ENCODE measurements at places on chromosomes 5 and 9.

- no peak for DNase-seq
Observed at GRCh38 chr9:107142896-107143603, 140.0 kb upstream of the RAD23B start.

- DNase-seq = peak; percentile 96
Observed at GRCh38 chr9:92295827-92296258, 2.3 kb upstream of the IARS1 start.

DNA sequence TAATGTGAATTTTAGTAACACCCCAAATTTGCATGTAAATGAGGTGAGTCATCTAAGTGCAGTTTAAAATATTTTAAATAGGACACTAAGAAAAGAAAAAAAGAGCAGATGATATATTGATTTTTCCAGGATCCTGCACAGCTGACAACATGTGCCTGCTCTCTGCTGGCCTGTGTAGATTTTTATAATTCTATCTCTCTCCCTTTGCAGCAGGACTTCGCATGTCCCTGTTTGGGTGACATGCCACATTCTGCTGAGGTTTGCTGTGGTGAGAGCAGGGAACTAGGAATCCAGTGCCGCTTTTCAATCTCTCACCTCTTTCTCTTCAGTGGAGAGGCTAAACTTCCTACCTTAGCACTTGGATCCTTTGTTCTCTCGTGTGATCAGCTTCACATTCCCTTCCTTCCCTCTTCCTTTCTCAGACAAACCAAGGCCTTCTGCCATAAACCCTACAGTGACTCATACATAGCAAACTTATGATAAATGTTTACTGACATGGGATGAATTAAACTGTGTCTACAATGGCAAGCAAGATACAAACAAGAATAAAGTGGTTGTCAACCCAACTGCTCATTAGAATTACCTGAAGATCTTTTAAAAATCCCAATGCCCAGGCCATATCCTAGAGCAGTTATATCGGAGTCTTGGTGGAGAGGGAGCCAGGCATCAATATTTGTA is 198.8 kb upstream of the EFNA5 start:
- DNase-seq = no peak

- DNase-seq = no peak
Observed at GRCh38 chr5:172501708-172502320, 47.5 kb upstream of the SH3PXD2B start.

DNA sequence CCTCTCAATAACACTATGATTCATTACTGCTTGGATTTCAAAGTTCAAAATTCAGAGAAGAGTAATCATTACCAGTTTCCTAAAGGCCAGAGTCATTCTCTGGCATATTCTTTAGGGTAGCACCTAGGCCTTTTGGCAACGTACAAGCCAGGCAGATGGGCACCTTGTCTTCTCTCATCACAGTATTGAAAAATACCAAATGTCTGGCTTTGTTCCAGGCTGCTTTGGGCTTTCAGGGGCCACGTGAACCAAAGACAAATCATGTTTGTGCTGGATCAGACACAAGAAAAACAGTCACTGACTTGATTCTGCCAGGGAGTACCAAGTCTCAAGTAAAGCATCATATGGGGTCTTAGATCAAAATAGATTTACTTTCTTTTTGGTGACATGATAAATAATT is 15.5 kb downstream of the MEGF9 start:
- no peak for DNase-seq

- DNase-seq = peak; percentile 64
Observed at GRCh38 chr9:136372561-136373299, 739 bp downstream of the CARD9 start.

DNA sequence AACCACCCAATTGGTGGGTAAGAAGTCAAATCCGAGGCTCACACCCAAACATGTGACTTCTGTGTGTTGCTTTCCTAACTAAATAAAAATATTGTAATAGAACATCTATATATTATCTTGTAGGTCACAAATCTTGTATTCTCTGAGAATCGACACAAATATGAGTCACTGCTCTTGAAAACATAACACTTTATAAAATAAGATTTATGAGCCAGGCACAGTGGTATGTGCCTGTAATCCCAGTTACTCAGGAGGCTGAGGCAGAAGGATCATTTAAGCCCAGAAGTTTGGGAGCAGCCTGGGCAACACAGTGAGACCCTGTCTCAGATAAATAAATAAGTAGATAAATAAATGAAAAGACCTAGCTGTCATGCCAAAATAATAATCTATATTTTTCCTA is 624.1 kb downstream of the ANXA1 start:
- no peak for DNase-seq

GRCh38 chr9:130425741-130426466 is 18.9 kb upstream of the ASS1 start:
- DNase-seq = no peak

DNA sequence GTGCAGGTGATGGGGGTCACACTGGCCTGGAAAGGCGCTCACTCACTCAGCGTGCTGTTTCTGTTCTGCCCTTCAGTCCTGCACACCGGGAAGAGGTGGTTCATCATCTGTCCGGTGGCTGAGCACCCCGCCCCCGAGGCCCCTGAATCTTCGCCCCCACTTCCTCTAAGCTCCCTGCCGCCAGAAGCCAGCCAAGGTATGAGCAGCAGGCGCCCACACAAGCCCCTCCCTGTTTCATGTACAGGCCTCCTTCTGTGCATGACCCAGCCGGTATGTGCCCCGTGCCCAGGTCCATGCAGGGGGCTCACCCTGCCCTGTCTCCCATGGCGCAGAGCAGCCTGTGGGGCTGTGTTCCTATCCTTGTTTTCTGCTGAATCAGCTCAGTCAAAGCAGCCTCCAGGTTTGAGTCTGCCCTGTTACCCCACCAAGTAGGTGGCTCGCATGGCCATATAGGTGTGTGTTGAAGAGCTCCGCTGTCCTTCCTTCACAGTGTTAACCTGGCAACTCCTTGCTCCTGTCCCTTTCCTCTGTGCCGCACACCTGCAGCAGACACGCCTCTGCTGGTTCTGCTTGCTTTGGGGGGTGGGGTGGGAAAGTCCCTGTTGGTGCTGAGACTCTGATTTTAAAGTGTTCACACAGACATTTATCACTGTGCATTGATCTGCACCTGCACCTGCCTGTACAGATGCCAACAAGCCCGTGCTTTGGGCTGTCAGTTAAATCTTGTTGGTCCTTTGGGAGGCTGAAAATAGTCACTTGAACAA is 84.8 kb downstream of the WNK2 start:
- no peak for DNase-seq

GRCh38 chr5:54388811-54389210 is 66.7 kb upstream of the HSPB3 start:
- no peak for DNase-seq

- DNase-seq = no peak
Observed at GRCh38 chr5:108654051-108654450, 93.6 kb upstream of the FER start.

DNA sequence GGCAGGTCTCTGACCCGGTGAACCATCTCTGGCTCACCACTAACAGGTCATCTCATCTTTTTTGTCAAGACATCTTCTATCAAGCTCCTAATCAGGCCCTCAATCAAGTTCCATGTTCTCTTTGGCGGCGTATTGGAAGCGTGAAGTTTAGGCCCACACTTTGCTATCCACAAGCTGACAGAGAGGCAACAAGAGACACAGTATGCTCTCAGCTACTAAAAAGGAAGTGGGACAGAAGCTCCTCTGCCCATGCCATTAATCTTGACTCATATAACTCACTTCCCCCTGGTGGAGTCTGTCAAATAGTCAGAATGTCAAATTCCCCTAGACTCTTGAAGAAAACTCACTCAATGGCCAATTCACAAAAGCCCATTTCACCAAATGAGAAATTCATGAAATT is 77.6 kb upstream of the TMC1 start:
- no peak for DNase-seq

DNA sequence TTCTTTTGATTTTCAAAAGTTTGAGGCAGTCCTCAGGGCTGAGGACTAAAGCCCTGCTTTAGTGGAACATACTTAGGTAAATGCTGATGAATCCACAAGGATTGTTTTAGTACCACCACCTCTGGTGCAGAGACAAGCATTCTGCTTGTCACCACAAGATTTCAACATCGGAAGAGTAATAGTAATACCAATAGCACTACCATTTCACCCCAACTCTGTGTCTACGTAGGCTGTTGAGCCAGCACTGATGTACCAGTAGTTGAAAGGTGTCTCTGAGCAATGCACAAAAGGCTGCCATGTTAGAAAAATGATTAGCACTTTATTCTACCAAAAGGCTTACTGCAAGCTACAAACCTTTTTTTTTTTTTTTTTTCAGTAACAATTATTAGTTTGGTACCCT is 213.2 kb upstream of the SLC24A2 start:
- no peak for DNase-seq

GRCh38 chr5:124410539-124411488 is 335.6 kb downstream of the ZNF608 start:
- DNase-seq = no peak

GRCh38 chr9:72649127-72649442 is 127.7 kb downstream of the TMC1 start:
- no peak for DNase-seq

- no peak for DNase-seq
Observed at GRCh38 chr5:124570285-124571035, 176.0 kb downstream of the ZNF608 start.

- DNase-seq = peak; percentile 19
Observed at GRCh38 chr9:103789686-103790085, 304.4 kb upstream of the SMC2 start.

- DNase-seq = no peak
Observed at GRCh38 chr9:16309469-16310271, 560.8 kb downstream of the BNC2 start.

- DNase-seq = no peak
Observed at GRCh38 chr5:37859805-37860204, 20.0 kb upstream of the GDNF start.

- DNase-seq = no peak
Observed at GRCh38 chr5:141349917-141350619, at the start of gene PCDHGB1. Gene PCDHGB1 (plus strand): TSS chr5:141350099. CDS start chr5:141350261, 162 bp downstream.

DNA sequence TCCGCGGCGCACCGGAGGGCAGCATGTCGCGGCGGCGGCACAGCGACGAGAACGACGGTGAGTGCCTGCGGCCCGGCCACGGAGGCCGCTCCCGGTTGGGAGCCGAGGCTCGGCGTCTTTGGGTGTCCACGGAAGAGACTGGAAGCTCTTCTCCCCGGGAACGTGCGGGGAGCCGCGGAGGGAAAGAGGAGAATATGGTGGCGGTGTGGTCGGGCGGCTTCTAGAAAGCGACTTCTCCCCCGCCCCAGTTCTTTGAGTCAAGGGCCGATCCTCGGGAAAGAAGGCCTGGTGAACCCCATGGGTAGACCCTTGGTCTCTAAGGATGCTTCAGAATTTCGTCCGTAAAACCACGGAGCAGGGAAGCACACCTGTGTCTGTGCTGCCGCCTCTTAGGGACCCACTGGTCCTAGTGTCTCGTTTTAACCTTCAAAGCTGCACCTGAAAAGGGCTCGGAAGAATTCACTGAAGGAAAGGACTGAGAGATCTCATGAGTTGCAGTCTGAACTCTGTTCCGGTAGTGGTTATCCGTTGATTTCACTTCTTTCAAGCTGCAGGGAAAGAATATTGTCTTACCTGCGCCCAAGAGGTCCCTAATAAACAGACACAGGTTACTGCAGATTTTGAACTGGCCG is 354 bp downstream of the NCBP1 start:
- no peak for DNase-seq

DNA sequence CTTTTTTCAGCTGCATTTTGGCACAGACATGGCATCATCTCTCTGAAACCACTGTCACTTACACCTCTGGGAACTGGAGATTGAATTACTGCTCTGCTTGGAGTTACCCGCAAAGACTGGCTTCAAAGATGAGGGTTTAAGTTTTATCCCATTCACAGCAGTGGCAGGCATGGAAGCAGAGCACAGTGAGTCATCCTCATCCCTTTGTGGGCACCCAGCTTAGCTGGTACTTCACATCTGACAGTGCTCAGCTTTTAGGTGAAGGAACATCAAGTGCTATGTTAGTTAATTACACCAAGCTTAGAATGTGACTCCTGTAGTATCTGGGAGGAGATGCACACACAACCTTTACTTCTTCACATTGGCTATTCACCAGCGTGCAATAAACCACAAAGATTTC is 24.8 kb upstream of the ALDH1A1 start:
- no peak for DNase-seq

DNA sequence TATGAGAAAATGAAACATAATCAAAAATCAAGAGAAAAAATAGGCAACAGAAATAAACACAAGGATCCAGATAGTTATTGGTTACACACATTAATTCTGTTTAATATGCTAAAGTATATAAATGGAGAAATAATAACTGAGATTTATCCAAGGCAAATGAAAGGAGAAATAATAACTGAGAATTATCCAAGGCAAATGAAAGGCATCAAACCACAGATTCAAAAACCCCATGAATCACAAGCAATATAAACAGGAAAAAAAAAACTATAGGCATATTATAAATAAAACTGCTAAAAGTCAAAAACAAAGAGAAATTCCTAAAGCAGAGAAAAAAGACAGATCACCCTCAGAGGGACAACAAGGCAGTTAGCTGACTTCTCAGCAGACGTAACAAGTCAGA is 10.9 kb downstream of the DUSP1 start:
- no peak for DNase-seq

GRCh38 chr5:10578293-10578665 is 14.4 kb downstream of the ANKRD33B start:
- DNase-seq = no peak

- DNase-seq = no peak
Observed at GRCh38 chr9:129036923-129037766, 719 bp downstream of the MIGA2 start.

GRCh38 chr9:72979405-72980100 is 26.7 kb upstream of the ALDH1A1 start:
- no peak for DNase-seq

- DNase-seq = peak; percentile 18
Observed at GRCh38 chr9:114696814-114697544, 15.0 kb upstream of the TEX48 start.

- DNase-seq = no peak
Observed at GRCh38 chr5:141806626-141807025, 71.6 kb downstream of the PCDH1 start.

DNA sequence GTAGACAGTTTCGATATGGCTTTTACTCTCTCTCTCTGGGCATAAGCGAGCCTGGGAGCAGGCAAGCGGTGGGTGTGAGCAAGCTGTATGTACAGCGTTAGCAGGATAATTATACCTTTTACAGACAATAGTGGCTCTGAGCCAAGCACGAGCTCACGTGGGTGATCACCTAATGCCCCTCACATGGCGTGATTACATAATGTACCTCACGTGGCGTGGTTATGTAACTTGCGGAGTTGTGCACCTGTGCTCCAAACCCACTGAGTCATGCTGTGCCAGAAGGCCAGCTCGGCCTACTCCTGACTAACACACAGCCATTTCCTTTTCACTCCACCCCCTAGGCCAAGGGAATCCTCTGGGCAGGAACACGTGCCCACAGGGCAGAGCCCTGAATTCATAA is 797.2 kb downstream of the EFNA5 start:
- DNase-seq = no peak

- DNase-seq = no peak
Observed at GRCh38 chr5:10432059-10433008, 9.3 kb upstream of the ROPN1L start.
